DMS53 (cell line): ENCODE measurements at places on chromosomes 2 and 18.

DNA sequence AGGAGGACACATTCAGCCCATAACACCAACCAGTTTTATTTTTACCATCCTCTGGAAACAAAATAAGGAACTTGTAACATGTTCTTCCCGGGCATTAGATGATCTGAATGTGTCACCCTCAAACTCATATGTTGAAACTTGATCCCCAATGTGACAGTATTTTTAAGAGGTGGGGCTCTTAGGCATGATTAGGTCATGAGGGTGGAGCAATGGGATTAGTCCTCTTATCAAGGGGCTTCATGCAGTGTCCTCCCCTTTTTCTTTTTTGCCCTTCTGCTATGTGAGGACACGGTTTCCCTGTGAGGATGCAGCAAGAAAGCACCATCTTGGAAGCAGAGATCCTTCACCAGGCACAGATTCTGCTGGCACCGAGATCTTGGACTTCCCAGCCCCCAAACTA is 401.5 kb upstream of the TRIB2 start:
- no peak for DNase-seq

DNA sequence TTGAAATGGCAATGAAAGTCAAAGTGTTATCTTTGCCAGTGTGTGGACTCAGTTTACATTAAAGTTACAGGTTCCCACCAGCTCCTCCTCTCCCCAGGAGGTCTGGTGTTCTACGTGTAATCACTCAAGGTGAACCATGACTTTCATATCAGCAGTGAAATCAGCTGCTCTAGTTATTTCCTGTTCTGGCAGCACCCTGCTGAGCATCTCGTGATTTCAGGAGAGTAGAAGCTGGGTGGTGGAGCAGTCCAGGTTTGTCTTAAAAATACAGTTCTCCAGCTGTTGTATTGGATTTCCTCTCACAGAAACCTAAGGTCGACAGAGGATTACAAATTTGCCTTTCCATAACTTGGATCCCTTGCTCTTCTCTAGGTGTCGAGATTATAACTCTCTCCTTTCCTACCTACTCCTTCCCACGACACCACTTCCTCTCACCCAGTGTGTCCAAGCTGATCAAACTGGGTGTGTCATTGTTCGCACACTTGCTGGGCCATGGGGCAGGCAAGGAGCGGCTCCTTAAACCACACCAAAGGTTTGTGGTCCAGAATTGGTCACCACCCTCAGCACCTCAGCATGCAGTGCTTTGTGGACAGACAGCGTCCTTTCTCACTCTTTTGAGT is 13.0 kb upstream of the ARHGAP25 start:
- no peak for DNase-seq

DNA sequence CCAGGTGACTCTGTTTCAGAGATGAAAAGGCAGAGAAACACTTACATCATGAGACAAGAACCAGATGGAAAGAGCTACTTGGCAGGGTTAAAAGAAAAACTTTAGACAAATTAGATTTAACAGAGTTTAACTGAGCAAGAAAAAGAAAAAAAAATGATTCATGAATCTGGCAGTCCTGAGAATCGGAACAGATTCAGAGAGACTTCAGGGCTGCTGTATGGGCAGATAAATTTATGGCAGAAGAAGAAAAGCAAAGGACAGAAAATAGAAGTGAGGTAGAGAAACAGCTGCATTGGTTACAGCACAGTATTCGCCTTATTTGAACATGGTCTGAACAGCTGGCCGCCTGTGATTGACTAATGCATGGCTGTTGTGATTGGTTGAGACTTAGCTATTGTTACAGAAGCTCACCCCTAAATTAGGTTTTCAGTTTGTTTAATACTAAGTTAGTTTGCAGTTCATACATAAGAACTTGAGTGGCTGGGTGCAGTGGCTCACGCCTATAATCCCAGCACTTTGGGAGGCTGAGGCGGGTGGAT is 43.0 kb upstream of the RHOB start:
- DNase-seq, result no peak

DNA sequence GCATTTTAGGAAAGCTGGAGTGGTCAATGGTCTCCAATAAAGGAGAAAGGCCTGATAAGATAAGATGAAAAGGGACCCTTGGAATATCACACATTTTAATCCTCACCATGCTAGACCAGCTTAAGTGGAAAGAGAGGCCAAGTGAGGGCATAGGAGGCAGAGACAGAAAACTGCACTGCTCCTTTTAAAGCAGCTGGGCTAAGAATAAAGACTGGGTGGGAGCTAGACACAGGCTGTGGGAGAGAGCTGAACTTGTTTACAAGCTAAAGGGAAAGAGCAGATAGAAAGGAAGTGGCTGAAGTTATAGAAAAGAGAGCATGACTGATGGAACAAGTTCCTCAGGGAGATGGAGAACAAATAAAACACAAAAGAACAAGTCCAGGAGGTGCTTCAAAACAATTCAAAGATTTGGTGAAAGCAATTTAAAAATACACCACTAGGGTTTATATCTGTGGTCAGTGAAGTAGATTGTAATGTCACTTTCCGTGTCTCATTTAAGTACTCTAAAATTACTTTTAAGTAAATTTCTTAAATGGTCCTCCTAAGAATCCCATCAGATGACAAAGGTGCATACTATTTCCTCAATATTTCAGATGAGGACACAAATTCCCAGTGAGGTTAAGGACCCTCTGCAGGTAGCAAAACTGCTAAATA is 7.5 kb downstream of the COL5A2 start:
- no peak for DNase-seq

DNA sequence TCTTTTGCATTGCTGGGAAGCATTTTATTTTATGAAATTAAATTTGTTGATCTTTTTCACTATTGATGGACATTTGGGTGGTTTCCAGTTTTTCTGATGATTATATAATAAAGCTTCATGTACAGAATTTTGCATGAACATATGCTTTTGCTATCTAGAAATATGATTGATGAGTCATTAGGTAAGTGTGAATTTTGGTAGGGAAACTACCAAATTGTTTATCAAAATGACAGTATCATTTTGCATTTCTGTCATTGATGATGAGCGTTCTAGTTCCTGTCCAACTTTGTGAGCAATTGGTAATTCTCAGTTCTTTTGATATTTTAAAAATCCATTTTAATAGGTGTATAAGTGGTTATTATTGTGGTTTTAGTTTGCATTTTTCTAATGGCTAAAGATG is 67.7 kb downstream of the TAF4B start:
- DNase-seq, result no peak

GRCh38 chr18:7452331-7452730 is 114.8 kb upstream of the PTPRM start:
- peak; percentile 81 for DNase-seq

DNA sequence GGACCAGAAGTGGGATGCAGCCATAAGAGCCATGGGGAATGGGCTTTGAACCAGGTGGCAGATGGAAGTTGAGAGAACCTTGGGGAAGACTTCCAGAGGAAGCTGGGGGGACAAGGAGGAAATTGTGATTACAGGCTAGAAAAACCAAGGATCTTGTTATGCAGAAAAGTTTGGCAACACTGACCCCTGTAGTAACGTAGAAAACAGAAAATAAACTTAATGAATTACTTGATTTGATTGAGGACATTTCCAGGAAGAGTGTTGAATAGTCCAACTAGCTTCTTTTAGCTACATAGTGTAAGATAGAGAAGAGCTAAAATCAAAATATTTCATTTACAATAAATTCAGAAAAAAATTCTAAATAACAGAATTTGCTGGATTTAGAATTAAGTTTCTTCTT is 91.9 kb upstream of the GPC1 start:
- no peak for DNase-seq

DNA sequence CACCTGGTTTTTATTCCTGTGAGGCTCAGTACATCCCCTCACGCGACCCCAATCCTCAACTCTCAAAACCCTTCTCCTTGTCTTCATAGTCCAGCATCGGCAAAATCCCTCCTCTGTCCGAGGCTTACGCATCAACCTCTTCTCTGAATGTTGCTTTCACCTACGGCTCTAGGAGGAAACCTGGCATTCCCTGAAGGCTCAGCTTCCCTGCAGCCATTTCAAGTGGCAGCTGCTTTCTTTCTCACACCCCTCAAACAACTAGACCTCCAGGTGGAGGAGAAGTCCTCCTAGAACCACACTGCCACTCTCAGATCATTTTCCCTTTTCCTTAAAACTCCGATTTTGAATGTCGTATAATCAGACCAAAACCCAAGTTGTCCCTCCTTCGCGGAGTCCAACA is 114.2 kb downstream of the DTNB start:
- no peak for DNase-seq

DNA sequence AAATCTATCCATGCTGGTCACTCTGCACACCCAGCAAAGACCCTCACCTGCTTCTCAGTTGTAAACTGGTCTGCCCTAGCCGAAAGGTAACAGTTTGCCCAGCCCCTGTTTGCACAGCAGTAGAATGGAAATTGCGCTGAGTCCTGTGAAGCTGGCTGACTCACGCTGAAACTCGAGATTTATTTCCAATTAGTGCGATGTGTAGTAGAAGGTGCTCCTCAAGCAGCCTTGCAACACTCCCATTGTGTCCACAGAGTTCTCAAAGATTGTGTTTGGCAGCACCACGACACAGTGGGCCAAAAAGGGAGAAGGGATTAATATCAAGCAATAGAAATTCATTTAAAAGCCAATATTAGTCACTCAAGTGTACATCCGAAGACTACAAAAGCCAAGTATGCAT is 21.7 kb upstream of the APCDD1 start:
- no peak for DNase-seq

- no peak for DNase-seq
Measured at GRCh38 chr2:12071318-12071717, 324.9 kb downstream of the LPIN1 start.

DNA sequence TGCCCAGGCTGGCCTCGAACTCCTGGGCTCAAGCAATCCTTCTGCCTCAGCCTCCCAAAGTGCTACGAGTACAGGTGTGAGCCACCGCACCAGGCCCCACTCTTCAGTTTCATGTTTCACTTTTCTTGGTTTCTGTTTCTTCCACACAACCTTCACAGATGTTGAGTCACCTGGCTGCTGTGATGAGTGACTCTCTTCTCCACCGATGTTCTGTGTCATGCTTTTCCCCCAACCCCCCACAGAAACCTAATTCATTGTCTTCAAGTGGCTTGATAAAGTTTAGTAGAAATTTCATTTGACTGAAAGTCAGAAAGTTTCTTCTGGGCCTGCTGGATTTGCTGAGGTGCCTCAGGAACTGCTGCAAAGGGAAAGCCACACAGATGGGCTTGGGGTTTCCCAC is 78.5 kb downstream of the SPHKAP start:
- DNase-seq, result no peak

GRCh38 chr2:112604952-112605351 is 20.5 kb downstream of the CHCHD5 start:
- DNase-seq, result no peak

DNA sequence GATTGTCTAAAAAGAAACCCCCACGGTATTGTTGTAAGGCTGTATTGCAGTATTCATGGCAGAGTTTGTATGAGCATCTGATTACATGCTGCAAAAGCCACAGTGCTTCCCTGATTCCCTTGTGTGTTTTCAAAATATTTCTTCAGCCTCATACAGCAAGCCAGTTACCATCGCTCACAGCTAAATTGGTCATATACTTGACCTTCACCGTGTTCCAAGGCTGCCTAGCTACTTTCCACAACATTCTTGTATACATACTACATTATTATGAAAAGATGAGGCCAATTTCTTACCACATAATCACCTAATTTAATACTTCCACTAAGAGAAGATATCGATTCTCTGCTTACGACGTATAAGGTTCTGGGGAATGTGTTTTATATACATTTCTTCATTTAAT is 576.3 kb upstream of the CNTNAP5 start:
- no peak for DNase-seq

DNA sequence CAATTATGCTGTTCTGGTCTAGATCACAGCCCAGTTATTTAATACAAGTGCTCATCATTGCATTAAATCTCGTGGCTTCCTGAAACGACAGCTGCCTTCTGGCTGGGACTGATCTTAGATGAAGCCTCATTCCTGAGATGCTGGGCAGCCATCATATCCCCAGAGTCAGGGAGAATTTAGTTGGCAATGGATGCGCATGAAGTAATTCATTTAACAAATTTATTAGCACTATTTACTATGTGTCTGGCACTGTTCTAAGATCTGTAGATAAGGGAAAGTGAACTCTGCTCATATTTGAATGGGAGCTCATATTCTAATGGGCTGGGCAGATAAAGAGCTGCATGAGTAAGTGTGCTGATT is 244.7 kb downstream of the KCNS3 start:
- DNase-seq, result no peak

GRCh38 chr2:104431701-104432121 is 422.2 kb upstream of the POU3F3 start:
- no peak for DNase-seq

GRCh38 chr2:197045115-197045514 is 118.6 kb upstream of the PGAP1 start:
- no peak for DNase-seq

DNA sequence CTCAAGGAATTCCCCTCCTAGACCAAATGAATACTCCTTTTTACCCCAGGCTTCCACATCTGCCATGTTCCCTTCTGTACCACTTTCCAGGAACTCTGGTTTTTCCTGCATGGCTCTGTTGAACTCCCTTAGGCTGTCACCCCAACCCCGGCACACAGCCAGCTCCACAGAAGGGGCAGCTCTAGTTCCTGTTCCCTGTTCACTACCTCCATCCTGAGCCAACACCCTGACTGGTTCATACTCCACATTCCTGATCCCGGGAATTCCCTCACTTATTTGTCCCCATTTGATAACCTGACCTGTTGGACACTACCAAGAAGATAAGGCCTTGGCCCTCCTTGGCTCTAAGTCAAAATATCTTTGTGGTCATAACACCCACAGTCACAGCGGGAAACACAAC is 280.9 kb upstream of the RAB6C start:
- DNase-seq, result no peak

- DNase-seq, result no peak
Measured at GRCh38 chr2:179550214-179550613, 285.6 kb upstream of the SESTD1 start.

DNA sequence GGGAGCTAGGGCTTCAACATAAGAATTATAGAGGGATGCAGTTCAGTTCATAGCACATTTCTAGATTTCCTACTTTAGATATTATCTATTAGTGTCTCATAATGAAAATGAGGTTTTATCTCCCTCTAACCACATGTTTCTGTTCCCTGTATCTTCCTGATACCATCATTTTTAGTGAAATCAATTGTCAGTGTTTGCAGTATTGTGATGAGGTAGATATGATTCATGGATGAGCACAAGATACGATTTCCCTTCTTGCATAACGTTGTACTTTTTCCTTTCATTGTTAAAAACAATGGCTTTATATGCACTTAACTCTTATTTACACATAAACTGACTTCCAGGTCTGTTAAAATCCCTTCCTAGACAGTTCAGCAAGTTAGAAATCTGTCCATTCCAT is 211.4 kb downstream of the ZBTB7C start:
- DNase-seq, result no peak

GRCh38 chr2:135257383-135258090 is 205.4 kb downstream of the RAB3GAP1 start:
- no peak for DNase-seq

DNA sequence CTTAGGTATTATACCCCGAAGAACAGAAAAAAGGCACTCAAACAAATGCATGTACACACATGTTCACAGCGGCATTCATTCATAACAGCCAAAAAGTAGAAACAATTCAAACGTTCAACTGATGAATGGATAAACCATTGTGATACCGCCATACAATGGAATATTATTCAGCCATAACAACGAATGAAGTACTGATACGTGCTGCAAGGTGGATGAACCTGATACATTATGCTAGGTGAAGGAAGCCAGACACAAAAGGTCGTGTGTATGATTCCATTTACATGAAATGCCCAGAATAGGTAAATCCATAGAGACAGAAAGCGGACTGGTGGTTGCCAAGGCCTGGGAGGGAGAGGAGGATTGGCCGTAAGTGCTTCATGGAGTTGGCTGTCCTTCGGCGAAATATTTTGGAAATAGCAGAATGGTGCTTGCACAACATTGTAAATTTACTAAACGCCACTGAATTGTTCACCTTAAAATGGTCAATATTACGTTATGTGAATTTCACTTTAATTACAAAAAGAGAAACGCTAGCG is 750 bp upstream of the RMP24 start:
- DNase-seq, result peak; percentile 78
